ENCODE measurements at places on chromosomes 12 and 14.

GRCh38 chr14:28767853-28768741 lies 1.5 kb downstream of the FOXG1 start:
- DNase-seq: no peak

GRCh38 chr14:46057799-46058198 lies 593.8 kb downstream of the RPL10L start:
- no peak for DNase-seq

GRCh38 chr14:92651758-92652406 lies 96.5 kb downstream of the LGMN start:
- no peak for DNase-seq

- DNase-seq: no peak
Measured at GRCh38 chr12:90064852-90065801, 356.5 kb upstream of the ATP2B1 start.

DNA sequence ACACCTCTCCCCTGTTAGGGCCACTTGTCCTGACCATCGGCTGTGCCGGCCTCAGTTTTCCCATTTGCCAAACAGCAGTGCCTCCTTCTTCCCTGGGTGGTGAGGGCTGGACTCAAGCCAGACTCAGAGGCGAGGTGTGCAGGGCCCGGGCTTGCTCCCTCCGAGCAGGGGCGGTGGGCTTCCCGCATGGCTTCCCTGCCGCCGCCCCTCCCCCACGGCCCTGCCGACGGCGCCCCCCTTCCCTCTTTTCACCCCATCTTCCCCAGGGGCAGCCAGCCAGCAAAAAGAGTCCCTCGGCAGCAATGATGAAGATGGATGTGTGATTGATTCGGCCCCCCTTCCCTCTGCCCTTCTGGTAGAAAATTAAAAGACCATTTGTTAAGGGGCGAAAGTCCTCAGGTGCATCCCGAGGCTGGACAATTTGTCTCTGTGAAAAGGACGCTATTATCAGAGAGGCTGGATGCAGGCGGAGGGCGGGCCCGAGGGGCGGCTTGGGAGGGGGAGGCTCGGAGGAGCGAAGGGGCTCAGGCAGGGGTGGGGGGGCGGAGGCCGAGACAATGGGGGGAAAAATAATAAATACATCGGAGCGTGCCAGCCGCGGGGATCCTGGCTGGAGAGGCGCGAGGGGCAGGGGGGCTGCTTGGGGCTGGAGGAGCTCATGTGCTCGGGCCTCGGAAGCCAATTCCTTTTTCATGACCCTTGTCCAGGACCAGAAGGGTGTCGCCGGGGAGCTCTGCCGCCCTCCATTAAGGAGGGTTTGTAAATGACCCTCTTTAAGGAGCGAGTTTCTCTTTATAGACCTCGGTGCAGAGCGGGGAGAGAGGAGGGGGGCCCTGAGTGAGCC lies 48.0 kb upstream of the LHX5 start:
- DNase-seq: no peak

GRCh38 chr14:37062191-37062803 lies 110.1 kb downstream of the SLC25A21 start:
- DNase-seq: no peak

DNA sequence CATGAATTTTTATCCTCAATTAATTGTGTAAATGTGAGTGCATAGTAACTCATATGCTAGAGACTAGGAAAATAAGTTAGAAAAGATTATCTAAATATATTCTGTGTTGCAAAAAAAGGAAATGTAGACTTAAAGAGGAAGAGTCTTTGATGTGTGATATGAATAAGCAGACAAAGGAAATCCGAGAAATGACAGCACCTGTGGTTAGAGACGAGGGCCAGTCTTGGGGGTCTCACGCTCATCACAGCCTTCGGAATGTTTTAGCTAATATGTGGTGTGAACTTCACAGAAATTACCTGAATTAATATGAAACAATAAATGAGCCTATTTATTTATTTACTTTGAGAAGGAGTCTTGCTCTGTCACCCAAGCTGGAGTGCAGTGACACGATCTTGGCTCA lies 11.6 kb downstream of the ATP6V0A2 start:
- DNase-seq: no peak

- no peak for DNase-seq
Measured at GRCh38 chr14:59148334-59148900, 40.0 kb upstream of the DAAM1 start.

GRCh38 chr12:9975614-9976013 lies 4.4 kb downstream of the CLEC12A start:
- no peak for DNase-seq

GRCh38 chr12:102755266-102755665 lies 161.8 kb downstream of the PAH start:
- DNase-seq: no peak
